ENCODE measurements at places on chromosomes 2 and 18. TPM values are rescaled to one million over a fixed set of nuclear protein-coding genes. Genes with fewer than 3 reads are reported as not detected.

Gene KYNU
- 29.7 TPM for total RNA-seq

Gene NPAS2
- 18.8 TPM for total RNA-seq

DNA sequence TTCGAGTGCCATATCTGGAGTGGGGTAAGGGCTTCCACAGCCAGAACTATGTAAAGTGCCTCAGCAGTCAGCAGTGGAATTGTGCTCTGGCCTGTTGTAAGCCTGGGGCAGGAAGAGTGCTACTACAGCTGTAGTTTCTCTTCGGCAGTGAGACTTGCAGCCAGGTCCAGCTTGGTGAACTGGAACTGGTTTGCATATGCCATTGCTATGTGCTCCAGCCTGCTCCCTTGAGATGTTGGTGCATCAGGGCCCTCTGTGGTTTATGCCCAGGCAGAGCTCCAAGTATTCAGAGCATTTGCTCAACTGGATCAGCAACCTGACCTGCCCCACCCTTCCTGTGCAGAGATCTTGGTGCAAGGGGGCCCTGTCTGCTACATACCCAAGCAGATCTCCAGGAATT lies 47.8 kb downstream of the ZNF804A start:
- peak; percentile 36 for DNase-seq
- H3K27me3 ChIP-seq = no peaks in the 10 kb centered on the region
- H3K27ac ChIP-seq = no peak overlapping the region

DNA sequence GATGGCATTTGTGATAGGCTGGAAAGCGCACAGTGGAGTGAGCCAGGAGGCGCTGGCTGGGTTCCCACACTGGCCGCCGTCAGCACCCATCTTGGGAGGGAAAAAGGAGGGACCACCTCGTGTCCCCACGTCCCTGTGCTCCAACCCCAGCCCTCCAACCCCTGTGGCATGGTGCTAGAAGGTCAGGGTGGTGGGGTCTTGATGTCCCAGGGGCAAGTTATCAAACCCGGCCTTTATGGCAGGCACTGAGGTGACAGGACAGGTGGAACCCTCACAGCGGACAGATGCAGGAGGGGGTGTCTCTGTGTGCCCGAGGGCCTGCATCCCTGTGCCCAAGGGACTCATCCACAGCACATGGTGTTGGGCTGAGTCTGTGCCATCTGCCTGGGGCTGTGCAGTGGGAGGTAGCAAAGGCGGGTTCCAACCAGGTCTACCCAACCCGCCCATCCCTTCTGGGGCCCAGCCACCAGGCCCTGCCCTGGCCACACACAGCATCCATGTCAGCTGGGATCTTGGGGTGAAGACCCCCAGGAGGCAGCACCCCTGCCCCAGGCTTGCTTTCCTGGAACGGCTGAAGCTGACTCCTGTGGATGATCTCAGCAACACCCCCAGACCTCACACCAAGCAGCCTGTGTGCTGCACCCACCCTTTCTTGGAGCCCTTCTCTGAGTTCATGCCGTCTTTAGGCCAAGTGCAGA lies 246.1 kb downstream of the NDUFA10 start:
- H3K36me3 ChIP-seq = no peaks in the 10 kb centered on the region
- DNase-seq = no peak
- H3K27me3 ChIP-seq = no peaks in the 10 kb centered on the region
- no peaks in the 10 kb centered on the region for H3K4me1 ChIP-seq

- no peak overlapping the region for H3K4me3 ChIP-seq
- no peaks in the 10 kb centered on the region for H3K27me3 ChIP-seq
Observed at GRCh38 chr2:19020144-19021099, 338.0 kb downstream of the OSR1 start.

DNA sequence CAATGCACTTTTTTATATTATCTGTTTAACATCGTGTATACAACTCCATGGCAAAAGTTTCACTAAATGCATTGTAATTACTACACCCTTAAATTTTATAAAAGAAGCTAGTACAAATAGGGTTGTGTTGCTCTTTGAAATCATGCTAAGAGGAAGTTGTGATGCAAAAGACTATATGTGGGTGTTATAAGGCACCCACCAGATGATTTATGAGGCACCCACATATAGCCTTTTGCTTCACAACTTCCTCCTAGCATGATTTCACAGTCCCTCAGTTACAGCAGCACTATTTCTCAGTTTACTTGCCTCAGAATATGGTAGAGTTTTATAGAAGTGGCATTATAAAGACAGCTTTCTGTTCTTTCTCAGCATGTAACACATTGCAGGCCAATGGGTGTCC lies 277.3 kb upstream of the DOK6 start:
- no peaks in the 10 kb centered on the region for H3K4me1 ChIP-seq
- H3K4me3 ChIP-seq = no peak overlapping the region
- H3K36me3 ChIP-seq = no peaks in the 10 kb centered on the region

DNA sequence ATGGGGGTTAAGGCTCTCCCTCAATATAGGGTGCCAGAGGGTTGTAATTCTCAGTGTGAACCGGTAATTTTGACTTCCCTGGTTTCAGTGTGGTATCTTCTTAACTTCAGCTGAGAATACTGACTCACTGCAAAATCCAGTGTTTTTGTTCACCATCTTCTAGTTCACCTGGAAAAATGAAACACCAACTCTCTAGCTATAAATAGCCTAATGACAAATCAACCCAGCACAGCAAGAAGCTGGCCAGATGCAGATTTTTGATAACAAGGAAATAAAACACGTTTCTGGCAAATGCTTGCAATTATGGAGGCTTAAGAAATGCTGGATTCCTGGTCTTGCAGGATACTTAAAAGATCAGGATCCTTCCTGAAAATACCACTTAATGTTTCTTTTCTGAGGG lies 192.3 kb downstream of the CLIP4 start:
- H3K36me3 ChIP-seq = no peaks in the 10 kb centered on the region
- H3K4me3 ChIP-seq = no peak overlapping the region
- no peaks in the 10 kb centered on the region for H3K4me1 ChIP-seq
- peaks cover 4% of the 10 kb centered on the region for H3K27me3 ChIP-seq

DNA sequence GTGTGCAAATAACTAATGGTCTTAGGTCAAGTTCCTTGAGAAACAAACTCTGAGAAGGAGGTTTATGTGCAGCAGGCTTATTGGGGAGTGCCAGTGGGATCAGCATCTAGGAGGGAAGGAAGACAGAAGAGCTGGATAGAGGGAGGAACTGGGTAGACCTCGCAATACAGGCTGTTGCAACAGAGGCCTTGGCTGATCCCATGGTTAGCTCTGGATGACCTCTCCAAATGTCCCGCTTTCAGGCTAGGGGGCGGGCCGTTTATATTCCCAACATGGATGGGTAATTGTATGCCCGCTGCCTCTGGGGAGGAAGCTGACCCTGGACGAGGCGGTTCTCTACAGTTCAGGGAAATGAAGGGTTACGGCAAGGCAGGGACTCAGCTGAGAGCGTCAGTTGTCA lies 14.7 kb upstream of the CAPN13 start:
- no peak overlapping the region for H3K4me3 ChIP-seq
- H3K36me3 ChIP-seq = no peaks in the 10 kb centered on the region
- H3K27me3 ChIP-seq = no peaks in the 10 kb centered on the region
- H3K4me1 ChIP-seq = no peaks in the 10 kb centered on the region
- no peak overlapping the region for H3K27ac ChIP-seq

DNA sequence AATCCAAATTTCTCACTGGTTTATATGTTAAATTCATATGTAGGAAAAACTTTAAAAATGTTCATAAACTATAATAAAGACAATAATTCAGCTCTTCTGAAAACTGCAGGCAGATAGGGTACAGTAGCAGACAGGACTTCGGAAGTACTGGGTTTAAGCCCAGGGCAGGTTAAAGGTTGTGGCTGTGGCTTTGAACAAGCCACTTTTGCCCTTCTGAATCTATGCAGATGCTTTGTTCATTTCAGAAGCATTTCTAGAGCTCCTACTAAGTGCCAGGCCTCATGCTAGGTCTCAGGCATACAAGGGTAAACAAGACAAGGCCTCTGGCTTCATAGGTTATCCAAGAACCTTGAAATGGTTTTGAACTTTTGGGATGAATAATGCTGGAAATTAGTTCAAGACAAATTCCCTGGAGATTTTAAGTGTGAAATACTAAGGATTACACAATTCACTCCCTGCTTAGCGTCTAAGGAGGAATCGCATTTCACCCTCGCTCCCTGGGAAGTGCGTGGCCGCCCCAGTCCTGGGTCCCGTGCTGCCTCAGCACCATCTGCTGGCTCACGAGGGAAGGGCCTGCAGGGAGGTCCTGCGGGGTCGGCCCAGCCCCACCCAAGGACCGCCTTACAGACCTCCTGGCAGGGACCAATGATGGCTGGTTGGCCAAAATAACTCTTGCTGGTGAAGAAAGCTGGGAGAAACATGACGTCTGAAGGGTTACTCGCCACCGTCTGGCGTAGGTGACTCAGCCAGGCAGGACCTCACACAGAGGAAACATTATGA lies 67.7 kb upstream of the L3MBTL4 start:
- no peaks in the 10 kb centered on the region for H3K36me3 ChIP-seq
- H3K27ac ChIP-seq = no peak overlapping the region
- H3K4me3 ChIP-seq = no peak overlapping the region
- H3K4me1 ChIP-seq = no peaks in the 10 kb centered on the region
- H3K27me3 ChIP-seq = no peaks in the 10 kb centered on the region

DNA sequence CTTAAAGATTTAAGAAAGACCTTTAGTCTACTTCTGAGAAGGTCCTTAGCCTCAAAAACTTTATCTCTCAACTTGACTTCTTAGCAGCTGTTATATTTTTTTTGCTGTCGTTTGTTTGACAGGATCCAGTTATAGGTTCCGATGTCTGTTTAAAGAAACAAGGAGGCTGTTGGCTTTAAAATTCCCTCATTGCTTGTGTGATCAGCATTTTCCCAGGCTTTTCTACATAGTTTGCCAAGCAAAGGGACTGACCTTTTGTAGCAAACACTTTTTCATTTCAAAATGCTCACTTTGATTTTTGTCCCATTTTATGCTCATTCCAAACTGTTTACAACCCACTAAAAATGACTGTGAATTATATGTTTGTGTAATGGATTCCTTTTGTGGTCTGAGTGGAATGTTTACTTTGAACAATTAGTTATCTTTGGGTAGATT lies 394.9 kb downstream of the ARHGAP15 start:
- DNase-seq = no peak
- H3K36me3 ChIP-seq = peaks cover 7% of the 10 kb centered on the region
- H3K27me3 ChIP-seq = no peaks in the 10 kb centered on the region
- H3K4me1 ChIP-seq = no peaks in the 10 kb centered on the region
- H3K4me3 ChIP-seq = no peak overlapping the region
